ENCODE measurements at places on chromosomes 2 and 18.

DNA sequence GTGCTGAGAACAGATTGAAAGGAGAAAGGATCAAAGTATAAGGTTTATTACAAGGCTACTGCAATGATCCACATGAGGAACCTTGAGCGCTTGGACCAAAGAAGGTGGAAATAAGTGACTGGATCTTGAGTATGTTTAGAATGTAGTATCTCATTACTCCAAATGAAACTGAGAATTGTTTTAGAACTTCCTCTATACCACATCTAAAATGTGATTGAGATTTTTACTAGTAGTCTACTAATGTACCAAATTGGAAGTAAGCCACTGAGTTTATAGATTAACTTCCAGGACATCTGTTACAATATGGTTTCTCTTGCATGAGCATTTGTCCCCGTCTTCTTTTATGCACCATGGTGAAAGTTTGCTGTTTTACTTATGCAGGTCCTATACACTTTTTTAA is 300.5 kb downstream of the SUCLG1 start:
- DNase-seq, result no peak

GRCh38 chr2:133844214-133844892 is 276.1 kb upstream of the NCKAP5 start:
- DNase-seq, result peak; percentile 86

DNA sequence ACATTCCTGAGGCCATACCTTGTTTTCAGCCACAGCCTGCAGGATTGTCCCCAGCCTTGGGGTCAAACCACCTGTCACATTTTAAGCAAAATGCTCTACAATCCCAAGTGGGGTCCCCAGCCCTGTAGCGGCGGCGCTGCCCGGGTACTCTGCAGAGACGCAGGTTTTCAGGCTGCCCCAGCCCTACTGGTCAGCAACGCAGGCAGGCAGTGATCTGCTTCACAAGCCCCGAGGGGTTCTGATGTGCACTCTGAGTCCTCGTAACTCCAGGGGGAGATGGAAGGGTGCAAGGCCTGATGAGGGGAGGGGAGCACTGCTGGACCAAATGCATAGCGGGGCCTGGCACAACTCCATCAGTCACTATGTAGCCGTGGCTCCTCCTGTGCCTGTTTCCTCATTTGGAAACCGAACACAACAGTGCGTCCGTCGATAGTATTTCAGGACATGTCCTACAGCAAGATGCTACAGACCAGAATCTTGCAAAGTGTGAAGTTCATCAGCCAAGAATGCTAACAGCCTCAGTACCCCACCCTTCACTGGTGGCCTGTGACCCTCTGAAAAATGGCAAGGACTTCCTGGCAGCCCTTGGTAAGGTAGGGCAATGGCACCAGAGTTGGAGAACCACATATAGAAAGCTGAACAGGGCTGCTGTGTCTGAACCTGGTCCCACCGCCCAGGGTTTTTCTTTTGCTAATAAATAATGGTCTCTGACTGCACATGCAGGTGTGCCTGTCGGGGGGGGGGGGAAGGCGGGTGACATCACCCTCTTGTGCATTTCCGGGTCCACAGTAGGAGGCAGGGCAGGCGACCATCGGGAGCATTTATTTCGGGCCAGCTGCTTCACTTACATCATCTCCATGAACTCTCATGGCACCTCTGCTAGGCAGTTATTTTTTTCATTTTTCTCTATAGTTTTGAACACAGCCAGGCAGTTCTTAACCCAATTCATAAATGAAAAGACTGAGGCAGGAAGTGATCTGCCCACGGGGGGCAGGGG is 50.6 kb upstream of the TFCP2L1 start:
- DNase-seq, result no peak

DNA sequence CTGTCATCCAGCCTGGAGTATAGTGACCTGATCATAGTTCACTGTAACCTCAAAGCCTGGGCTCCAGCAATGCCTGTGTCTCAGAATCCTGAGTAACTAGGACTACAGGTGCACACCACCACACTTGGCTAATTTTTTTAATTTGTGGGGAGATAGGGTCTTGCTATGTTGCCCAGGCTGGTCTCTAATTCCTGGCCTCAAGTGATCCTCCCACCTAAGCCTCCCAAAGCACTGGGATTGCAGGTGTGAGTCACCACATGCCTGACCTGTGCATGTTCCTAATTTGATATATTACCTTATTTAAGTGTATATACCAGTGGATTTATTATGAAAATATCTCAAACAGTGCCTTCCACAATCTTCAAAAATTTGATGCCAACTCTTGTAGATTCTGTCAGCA is 123.6 kb upstream of the XIRP2 start:
- DNase-seq, result no peak

DNA sequence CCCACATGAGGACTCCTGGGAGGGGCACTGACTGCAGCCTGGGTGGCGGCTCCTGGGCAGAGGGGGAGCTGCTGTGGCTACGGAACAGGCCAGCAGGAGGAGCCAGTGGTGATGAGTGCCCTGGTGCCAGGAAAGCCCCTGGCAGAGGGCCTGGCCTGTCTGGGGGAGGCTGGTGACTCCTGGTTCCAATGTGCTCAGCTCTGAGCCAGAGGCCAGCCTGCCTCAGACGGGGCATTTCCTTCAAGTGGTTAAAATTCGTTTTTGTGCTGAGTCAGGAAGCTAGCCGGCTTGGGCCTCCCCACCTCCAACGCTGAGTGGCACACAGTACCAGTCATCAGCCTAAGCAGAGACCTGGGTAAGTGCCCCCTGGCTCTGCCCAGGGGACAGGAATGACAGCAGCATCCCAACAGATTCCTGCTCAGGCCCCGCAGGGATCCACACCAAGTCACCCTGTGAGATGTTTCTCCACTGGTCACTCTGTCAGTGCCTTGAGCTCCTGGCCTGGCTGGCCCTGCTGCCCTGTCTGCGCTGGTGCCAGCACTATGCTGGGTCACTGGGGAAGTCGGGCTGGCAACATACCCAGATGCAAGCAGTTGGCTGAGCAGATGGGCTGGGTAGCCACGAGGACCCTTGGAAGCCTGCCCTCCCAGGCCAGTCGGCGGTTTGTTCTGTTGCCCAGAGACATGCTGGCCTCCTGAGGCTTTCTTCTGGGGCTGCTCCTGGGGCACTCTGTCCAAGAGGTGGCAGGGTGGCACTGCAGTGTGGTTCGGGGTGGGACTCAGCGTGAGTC is 7.1 kb upstream of the KLF11 start:
- DNase-seq, result peak; percentile 66

- peak; percentile 94 for DNase-seq
These were observed 50.4 kb downstream of the SPATS2L start for GRCh38 chr2:200356857-200357384.

DNA sequence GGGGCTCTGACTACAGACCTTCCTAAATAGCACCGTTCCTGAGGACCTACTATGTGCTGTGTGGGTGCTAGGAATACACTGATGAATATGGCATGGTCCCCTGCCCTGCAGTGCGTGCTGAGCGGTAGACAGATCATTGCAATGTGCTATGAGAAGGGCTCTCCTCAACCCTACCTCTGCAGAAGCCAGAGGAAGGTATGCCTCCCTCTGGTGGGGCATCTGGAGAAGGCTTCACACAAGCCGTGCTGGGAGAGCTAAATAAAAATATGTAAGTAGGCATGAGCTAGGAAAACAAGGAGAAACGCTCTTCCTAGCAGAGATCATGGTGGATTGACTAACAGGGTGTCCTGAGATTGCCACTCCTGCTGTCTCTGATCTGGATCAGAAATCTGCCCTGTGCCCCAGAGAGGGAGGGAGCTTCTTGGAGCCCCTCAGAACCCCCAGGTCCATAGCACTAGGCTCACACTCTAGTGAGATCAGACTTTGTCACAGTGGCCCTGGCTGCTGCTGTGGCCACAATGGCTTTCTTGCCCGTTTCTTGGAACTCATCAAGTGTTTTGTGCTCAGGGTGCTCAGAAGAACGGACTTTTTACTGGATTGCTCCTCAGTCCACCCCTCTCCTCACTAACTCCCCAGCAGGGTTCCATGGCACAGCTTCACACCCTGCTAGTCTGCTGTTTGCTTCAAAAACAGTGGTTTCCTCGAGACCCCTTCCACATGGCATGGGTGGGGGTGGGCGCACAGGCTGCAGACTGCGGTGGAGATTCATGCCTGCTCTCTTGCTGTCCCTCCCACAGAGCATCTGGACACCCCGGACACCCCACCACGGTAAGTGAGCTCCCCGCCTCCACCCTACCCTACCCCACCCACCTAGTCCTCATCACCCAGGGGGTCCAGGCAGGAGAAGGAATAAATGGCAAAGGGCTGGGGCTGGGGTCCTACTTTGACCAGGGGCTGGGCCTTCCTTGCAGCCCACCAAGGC is 14.2 kb downstream of the SIGLEC15 start:
- DNase-seq, result peak; percentile 81

- DNase-seq, result no peak
These were observed 32.7 kb downstream of the SETBP1 start for GRCh38 chr18:44713435-44713834.

DNA sequence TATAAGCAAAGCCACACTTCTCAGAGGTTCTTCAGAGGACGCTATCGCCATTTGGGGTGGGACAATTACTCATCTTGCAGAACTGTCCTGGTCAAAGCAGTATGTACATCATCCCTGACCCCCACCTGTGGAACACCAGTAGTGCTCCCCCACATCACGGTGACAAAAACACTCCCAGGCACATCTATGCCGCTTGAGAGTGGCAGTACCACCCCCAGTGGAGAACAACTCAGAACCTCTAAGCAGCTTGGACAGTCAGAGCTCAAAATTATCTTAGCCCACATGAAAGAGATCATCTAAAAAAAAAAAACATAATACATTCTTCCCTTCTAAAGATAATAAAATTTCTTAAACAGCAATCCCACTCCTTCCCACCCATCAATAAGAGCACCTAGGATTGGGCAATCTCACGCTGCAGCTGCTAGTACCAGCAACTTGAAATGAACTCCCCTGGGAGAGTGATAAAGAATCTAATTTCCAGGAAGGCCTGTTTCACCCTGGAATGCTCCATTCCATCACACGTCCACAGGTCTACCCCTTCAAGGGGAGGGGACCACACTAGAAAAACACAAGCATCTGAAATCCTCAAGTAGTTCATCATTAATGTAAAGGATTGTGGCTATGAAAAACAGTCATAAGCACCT is 31.7 kb downstream of the LRP2 start:
- no peak for DNase-seq

- DNase-seq, result no peak
These were observed 5.4 kb downstream of the IMMT start for GRCh38 chr2:86189782-86190416.

GRCh38 chr2:44769349-44770011 is 172.0 kb upstream of the SIX3 start:
- DNase-seq, result no peak

DNA sequence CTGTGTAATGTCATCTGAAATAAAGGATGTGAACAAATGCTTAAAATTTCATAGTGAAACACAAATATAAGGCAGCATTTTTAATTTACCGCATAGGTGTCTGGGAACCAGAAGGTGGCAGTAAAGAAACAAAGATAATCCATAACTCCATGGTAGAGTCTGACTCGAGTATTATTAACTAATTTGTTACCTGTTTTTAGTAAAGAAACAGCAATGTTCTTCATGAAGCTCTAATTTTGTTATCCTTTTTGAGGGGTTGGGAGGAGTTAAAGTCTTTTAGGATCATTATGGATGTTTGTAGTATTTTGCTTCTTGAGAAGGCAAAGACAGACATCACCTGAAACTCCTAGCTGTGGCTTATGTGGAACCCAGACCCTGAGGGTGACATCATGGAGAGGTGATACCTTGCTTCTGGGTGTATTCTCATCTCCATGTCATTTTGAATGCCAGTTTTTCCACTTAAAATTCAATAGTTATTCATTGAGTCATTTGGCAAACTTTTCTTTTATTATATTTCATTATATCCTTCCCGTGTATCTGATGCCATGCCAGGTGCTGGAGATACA is 286.2 kb upstream of the EPAS1 start:
- DNase-seq, result peak; percentile 65

DNA sequence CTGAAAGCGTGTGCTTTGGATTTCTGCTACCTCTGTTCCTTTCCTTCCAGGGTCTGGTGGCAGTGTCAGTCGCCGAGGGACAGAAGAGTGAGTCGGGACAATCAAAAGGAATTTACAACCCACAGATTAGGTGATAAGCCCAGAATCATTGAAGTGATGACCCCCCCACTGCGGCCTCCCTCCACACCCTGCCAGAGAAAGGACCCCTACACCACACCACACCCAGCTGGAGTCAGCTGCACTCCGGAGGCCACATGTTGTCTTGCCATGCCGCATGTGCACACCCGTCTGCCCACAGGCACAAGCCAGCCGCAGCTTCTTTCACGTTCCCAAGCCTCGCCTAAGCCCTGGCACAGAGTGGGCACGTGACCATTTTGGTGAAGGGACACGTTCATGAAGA is 366.8 kb upstream of the SALL3 start:
- DNase-seq, result no peak

- no peak for DNase-seq
These were observed 99.5 kb upstream of the GATA6 start for GRCh38 chr18:22069916-22070315.

DNA sequence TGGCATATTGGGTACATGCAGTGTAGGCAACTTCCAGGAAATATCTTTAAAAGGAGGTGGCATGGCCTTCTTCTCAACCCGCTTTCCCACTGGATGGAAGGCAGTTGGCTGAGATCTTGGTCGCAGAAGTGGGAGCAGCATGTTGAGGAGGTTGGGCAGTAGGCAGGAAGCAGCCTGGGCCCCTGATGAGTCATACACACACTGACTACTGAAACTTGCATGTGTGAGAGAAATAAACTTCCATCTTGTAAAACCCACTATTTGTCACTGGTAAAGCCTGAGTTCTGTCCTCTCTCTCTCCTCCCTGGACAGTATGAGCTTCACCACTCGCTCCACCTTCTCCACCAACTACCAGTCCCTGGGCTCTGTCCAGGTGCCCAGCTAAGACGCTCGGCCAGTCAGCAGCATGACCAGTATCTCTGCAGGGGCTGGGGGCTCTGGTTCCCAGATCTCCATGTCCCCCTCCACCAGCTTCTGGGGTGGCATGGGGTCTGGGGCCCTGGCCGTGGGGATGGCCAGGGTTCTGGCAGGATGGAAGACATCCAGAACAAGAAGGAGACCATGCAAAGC is 233.8 kb upstream of the SPRED2 start:
- DNase-seq, result peak; percentile 85

- DNase-seq, result no peak
These were observed 21.5 kb upstream of the BZW1 start for GRCh38 chr2:200790185-200790584.

GRCh38 chr2:40511661-40512213 is 59.8 kb upstream of the SLC8A1 start:
- peak; percentile 88 for DNase-seq

- no peak for DNase-seq
These were observed 1284.1 kb upstream of the GYPC start for GRCh38 chr2:125371867-125372266.

DNA sequence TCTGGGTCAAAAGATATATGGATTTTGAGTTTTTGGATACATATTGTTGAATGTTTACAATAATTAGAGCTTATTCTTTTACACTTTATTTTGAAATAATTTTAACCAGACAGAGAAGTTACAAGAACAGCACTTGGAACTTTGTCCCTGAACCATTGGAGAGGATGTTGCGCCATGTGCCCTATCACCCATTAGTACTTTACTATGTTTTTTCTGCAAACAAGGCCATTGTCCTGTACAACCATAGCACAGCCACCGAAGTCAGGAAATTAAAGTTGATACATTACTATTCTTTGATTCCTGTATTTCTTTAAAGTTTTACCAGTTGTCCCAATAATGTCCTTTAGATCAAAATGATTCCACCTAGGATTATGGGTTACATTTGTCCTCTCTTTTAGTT is 188.8 kb downstream of the ACKR3 start:
- DNase-seq, result no peak

GRCh38 chr2:121103960-121104359 is 181.0 kb downstream of the TFCP2L1 start:
- DNase-seq, result no peak

Data from EH (cell line).